ENCODE measurements at places on chromosomes 5 and 9.

DNA sequence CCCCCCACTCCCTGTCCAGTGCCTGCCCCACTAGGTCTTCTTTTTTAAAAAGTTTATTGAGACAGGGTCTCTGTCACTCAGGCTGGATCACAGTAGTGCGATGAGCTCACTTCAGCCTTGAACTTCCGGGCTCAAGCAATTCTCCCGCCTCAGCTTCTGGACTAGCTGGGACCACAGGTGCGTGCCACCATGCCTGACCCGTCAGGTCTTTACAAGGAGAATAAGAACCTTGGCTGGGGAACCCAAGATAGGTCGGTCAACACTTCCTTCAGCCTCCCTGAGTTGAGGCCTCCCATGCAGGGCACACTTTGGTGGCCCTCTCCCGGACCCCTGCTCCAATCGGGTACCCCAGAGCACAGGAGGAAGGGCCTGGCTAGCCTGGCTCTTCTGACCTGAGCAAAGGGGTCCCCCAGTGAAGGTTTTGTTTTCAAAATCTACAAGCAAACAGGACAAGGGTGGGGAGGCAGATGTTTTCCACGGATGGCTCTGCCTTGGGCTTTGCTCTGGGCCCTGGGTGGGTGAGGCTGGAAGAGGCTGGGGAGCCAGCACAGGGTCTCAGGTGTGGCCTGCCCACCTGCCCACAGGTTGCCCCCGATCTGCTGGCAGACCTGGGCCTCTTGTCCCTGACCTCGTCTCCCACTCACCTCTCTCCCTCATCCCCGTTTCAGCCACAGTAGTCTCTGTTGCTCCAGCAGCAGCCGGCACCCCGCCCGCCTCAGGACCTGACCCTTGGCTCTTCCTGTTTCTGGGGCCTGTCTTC is 108.7 kb upstream of the PHYKPL start:
- no peak for DNase-seq

DNA sequence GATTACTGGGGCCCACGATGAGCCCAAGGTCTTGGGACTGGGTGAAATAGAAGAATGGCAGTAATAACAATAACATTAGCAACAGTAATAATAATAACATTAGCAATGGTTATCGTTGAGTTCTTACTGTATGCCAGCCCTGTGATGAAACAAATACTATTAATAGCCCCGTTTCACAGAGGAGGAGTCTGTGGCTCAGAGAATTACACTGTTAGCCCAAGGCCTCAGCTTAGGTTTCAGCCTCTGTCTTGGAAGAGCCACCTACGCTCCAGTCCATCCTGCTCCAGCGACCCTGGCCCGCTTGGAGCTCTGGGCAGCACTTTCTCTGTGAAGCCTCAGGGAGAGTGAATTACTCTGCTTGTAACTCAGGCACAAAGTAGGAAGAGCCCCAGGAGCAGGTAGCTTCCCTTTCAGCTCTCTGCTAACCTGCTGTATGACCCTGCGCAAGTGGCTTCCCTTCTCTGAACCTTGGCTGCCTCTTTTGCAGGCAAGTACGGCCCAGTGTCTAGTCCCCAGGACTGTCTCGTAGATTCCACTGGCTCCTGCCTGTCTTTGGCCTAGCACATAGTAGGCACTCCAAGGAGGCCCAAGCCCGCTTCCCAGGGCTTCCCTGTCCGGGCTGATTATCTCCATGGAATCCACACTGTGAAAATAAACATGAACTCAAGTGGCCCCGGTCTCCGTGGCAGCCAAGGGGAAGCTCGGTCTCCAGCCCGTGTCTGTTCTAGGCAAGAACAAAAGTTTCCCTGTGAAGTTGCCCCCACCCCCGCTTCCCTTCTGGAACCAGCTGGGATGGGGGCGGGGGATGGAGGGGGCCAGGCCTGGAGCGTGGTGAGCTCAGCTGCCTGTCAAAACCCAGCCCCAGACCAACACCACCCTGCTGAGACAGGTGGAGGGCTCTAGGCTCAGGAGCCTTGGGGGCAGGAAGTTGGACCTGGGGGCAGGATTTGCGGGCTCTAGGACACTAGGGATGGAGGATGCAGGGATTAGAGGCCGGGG is 26.2 kb upstream of the LMX1B start:
- DNase-seq, result no peak

- DNase-seq, result no peak
These were observed 679 bp downstream of the B4GALT1 start for GRCh38 chr9:33166231-33167083.

DNA sequence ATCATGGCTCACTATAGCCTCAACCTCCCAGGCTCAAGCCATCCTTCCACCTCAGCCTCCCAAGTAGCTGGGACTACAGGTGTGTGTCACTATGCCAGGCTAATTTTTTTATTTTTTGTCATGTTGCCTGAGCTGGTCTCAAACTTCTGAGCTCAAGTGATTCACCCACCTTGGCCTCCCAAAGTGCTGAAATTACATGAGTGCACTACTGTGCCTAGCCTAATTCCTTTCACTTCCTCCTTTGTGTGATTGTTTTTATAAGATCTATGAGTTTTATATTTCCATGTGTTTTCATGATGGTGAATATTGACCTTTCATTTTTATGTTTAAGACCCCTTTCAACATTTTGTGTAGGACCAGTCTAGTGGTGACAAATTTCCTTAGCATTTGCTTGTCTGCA is 55.2 kb upstream of the IL12B start:
- DNase-seq, result no peak

DNA sequence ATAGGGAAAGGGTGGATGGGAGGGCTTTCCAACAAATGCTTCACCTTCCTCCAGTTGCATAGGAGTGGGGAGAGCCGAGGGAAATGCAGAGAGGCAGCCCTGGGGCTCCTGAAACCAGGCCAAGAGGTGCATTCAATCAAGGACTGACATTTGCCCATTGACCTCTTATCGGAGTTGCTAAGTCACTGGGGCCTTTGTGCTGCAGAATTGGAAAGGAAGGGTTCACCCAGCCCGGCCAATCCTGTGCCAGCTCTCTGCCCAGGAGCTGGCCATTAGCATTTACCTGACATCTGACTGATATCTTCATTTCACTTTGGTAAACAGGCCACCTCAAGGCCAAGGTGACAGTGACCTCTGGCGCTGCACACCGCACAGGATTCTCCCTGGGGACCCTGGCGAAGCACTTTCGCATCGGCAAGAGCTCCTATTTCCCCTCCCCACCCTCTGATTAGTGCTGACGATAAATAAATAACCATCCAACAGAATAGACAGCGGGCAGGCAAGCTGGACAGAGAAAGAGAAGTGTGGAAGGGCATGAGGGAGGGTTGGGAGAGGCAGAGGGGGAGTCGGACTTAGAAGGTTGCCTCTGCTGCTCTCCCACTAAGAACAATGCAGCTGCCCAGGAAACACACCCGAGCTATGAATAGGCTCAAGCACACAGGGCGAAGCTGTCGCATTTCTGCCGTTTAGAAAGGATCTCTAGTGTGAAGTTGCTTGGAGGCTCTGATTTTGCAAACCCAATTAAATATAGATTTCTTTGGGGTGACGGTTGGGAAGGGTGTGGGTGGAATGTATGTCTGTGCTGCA is 57.0 kb upstream of the BOD1 start:
- no peak for DNase-seq

- DNase-seq, result no peak
These were observed 133.4 kb upstream of the CDH9 start for GRCh38 chr5:27171761-27172261.

DNA sequence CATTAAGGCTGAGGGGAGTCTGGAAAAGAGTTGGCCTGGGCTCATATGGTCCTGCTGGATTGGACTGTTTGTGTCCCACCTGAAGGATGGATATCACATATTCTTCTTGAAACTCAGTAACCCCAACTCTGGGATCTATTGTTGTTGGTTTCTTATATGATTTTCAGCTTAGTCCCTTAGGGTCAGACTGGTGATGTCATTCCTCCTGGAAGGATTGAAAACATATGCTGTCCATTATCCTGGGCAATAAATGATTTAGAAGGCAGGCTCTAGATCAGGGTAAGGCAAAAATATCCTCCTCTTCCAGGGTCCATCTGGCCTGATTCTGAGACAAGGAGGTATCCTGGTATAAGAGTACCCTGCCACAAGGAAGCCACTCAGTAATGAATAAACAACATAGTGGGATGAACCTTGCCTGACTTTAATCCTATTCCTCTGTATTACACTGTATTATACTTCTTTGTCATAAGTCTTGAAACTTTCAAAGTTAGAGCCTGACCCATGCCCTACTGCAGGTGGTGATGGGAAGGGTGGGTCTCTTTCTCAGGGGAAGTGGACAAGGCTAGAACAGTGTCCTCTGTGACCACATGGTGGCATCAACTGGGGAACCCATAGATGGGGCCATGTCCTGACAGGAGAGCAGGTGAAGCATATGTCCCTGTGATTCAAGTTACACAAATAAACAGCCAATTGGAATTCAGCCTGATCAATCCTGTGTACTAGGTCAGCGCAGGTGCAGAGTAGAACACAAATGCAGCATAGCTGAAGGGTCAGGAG is 454.4 kb upstream of the TRPC7 start:
- no peak for DNase-seq

GRCh38 chr5:77402796-77403195 is 89.3 kb downstream of the WDR41 start:
- DNase-seq, result no peak

DNA sequence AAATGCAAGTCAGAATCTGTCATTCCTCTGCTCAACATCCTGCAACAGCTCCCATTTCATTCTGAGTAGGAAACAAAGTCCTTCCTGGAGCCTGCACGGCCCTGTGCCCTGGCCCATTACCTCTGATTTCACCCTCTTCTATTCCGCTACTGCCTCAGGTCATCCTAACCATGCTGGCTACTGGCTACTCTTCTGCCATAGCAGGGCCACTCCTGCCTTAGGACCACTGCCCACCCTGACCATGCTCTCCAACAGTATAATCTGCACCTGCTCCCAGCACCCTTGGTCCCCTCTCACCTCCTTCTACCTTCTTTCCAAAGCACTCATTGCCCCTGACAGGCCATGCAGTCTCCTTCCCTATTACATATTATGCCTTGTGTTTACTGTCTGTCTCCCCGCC is 8.2 kb downstream of the DPH7 start:
- DNase-seq, result no peak

DNA sequence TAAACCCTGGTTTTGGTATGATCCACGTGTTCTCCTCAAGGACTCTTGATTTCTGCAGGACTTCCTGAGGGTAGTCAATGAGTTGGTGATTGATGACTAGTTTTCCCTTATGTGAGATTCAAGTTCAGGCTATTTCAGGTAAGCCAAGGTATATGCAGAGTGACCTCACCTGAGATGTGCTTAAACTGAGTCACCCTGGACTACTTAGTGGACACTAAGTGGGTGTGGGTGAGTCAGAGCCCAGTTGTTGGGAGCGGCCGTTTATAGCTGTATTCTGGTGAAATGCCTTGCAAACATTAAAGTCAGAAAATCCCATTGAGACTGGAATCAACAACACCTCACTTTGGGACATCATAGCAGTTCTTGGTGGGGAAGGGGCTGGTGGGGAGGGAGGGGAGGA is 62.9 kb downstream of the SLC28A3 start:
- no peak for DNase-seq

DNA sequence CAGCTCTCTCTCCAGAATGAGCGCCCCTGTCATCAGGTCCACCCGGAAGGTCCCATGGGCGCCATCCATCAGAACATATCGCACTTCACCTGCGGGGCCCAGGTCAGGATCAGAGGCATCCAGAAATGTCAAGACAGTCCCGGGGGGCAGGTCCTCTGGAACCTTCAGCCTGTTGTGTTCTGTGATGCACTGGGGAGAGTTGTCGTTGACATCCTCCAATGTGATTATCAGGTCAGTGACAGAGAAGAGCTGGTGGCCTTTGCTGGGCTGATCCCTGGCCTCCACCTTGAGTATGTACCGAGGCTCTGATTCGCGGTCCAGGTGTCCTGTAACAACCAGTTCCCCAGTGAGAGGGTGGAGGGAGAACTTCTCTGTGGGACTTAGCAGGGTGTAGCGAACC is 25.2 kb downstream of the FAT2 start:
- no peak for DNase-seq

DNA sequence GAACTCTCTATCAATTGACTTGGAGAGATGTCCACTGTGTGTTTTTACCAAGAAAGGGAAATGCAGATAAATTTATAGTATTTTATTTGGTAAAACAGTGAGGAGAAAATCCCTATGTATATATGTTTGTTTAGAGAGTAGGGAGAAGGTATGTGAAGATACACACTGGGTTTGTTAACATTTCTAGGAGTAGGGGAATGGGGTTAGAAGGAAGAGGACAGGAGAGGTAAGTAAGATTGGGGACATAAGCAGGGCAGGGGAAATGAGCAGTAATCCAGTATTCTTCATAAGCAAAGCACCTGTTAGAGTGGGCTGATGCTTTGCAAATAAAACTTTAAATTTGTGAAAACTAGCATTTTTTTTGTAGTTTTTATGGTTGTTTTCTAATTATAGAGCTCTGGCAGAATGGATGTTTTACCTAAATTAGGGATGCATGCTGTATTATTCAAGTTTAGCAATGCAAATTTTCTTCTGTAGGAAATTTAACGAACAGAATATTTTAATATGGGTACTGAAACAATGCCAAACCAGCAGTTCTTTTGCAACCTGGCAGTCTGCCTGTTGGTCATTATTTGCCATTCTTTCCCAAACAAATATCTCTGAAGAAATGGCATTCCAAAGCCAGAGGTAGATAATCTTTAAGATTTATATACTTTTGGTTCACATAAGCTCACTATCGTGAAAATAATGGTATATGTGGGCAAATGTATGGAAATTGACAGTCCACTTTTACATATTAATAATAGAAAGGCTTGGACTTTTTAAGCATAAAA is 19.4 kb upstream of the DCP2 start:
- DNase-seq, result no peak

DNA sequence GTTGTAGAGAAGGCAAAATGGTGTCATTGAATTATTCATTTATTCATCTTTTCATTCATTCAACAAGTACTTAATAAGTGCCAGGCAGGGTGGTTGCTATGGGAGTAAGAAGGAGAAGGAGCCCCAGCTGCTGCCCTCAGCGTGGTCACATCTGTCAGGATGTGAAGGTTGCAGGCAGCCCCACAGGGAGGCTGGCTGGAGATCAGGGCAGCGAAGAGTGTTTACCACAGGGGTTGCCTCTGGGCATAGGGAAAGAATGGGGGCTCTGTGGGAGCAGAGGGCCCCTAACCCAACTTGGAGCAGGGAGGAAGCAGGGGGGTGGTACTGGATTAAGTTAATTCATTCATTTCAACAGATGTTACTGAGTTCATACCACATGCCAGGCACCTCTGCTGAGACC is 6.0 kb downstream of the PCDH12 start:
- no peak for DNase-seq

- DNase-seq, result no peak
These were observed 49.6 kb upstream of the SMIM32 start for GRCh38 chr5:136242611-136243010.

DNA sequence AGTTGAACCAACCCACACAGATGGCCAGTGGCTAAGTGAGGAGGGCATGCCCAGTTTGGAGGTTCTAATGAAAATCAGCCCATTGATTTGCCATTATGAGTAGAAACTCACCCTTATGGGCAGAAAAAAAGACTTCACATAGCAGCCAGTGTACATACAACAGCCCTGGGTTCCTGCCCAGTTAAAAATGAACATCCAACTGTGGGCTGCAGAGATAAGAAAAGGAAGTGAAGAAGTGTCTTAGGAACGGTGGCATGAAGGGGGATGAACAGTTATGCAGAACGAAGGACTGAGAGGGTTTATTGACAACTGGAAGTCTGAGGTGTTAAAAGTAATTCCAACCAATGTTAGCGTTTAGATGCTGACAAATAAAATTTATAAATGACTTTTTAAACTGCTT is 118.4 kb downstream of the MARCHF3 start:
- no peak for DNase-seq

- DNase-seq, result no peak
These were observed 18.7 kb downstream of the MYMK start for GRCh38 chr9:133505901-133506652.

GRCh38 chr5:81021486-81021885 is 61.3 kb downstream of the RASGRF2 start:
- DNase-seq, result no peak
